ENCODE measurements at places on chromosomes 4 and X. TPM values are rescaled to one million over a fixed set of nuclear protein-coding genes. Genes with fewer than 3 reads are reported as not detected.

DNA sequence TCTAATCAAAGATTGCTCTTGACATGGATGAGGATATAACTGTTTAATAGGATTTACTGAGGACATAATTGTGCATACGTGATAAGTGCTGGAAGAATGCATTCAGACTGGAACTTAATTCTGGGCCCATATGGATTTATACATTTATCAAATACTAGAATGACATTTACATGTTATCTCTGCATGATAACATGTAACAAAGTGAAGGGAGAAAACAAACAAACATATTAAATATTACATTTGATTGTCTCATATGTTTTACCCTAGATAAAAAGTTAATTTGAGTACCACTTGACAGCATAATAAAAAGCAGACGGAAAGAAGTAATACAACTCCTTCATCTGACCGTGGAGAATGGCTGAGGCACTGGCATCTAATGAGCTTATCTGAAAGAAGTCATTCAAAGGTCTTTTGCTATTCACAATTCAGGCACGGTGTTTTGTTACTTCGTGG lies 297.8 kb downstream of the PPP3CA start:
- no peak for DNase-seq

- DNase-seq = no peak
Observed at GRCh38 chr4:76053730-76054129, 17.9 kb upstream of the CXCL11 start.

- DNase-seq = no peak
Observed at GRCh38 chrX:46169808-46170207, 375.4 kb downstream of the ZNF674 start.

DNA sequence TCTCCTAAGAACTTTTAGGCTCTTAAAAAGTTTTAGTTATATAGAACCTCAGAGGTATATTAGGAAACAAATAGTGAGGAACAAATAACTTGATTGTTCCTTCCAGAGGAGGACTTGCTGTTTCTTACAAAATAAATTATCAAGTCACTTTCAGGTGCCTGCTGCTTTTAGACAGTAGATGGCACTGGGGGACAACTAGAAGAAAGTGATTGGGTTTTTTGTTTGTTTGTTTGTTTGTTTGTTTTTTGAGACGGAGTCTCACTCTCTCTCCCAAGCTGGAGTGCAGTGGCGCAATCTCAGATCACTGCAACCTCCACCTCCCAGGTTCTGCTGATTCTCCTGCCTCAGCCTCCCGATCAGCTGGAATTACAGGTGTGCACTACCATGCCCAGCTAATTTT lies 35.4 kb upstream of the CDKL5 start:
- DNase-seq = no peak

- DNase-seq = no peak
Observed at GRCh38 chr4:120130786-120131185, 64.1 kb upstream of the MAD2L1 start.

DNA sequence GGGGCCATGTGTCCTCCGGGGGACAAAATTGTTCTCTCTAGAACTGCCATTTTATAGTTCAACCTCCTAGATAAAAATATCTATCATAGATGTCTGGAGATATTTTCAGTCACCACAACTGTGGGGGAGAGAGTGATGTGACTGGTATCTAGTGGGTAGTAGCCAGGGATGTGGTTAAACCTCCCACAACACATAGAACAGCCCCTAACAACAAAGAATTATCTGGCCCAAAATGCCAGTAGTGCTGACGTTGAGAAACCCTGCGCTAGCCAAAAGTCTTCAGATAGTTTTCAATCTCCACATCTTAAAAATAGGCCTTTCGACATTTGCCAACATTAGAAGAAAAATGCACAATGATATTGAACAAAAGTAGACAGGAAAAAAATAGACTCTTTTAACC lies 19.0 kb upstream of the SUPT20HL2 start:
- no peak for DNase-seq

- DNase-seq = no peak
Observed at GRCh38 chr4:170420255-170420693, 330.5 kb upstream of the AADAT start.

The DIPK2B gene
- polyA plus RNA-seq = 12.8 TPM

The SNX25 gene
- 9.9 TPM for polyA plus RNA-seq

DNA sequence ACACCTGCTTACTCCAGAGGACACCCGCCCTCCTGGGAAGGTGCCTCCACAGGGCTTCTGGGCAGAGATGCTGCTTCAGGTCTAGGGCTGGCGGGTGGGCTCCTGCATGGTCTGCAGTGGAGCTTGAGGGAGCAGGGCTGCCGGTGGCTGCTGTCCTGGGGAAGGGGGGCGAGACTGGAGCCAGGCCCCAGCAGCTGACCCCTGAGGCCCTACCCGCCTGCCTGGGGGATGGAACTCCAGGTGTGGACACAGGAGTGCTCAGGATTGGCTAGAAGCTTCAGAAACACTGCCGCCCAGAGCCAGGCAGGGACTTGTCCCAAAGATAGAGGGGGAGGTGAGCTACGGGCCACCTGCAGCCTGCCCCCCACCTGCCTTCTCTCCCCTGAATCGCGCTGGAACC lies 33.0 kb upstream of the ADRA2C start:
- DNase-seq = no peak

GRCh38 chr4:7719354-7720174 lies 220.1 kb downstream of the AFAP1 start:
- DNase-seq = no peak

DNA sequence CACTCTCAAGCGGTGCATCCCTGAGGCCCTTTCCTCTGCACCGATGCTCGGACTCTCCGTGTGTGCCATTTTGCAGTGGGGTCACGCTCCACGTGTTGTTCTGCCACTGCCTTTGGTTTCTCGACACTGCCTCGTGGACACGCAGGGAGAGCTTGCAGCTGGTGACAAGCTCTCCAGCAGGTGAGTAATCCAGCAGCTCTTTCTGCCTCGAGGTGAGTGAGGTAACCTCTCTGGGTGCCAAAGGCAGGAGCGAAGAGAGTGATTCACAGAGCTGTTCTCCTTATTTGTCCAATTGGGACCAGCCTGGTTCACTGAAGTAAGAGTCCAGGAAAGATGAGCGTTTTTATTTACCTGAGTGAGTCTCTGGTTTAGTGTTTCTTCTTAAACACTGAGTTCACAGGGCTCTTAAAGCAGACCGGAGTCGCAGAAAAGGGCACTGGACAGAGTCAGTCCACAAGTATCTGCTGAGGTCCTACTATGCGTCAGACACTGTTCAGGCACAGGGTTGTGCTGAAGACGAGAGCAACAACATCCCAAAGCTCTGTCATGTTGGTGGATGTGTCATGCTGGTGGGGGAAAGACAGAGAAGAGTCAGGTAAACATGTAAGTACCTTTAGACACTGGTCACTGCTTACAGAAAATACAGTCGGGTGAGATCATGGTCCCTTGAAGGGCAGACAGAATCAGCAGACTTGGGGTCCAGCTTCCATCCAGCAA lies 61.8 kb downstream of the FHDC1 start:
- no peak for DNase-seq

DNA sequence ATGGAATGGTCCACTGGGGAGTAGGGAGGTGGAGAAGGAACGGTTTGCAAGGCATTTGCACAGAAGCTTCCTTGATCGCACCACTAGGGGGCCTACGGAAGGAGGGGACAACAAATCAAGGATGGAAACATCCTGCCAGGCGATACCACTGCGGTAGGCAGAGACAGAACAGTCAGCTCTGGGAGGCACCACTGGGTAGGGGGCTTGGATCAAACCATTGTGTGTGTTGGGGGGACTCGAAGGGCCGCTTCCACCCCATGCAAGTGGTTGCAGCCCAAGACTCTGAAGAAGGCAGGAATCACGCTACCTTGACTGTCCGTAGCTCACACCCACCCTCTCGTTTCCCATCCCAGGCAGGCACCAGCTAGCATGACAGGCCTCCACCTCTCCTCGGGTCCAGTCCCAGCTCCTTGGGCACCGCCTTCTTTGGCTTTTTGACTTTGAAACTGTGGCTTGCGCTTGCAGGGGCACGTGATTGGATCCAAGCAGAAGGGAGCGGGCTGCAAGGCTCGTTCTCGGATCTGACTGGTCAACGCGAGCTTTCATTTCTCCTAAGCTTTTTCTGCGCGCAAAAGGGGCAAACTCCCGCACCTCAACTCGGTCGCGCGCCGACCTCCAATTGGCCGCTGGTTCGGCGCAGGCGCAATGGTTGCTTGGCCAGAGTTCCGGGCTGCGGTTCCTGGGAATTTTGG lies 28.4 kb downstream of the GAGE1 start:
- no peak for DNase-seq

The MAGEA9B gene
- polyA plus RNA-seq = not detected

DNA sequence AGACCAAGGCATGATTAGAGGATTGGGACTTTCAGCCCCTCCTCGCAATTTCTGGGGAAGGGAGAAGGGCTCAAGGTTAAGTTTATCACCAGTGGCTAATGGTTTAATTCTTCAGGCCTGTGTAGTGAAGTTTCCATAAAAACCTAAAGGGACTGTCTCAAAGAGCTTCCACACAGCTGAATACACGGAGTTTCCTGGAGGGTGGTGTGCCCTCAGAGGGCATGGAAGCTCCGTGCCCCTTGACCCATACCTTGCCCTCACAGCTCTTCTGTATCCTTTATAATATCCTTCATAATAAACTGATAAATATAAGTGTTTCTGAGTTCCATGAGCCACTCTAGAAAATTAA lies 66.6 kb upstream of the DDX60 start:
- DNase-seq = no peak

The ACTRT1 gene
- polyA plus RNA-seq = not detected

The SSX1 gene
- polyA plus RNA-seq = not detected

DNA sequence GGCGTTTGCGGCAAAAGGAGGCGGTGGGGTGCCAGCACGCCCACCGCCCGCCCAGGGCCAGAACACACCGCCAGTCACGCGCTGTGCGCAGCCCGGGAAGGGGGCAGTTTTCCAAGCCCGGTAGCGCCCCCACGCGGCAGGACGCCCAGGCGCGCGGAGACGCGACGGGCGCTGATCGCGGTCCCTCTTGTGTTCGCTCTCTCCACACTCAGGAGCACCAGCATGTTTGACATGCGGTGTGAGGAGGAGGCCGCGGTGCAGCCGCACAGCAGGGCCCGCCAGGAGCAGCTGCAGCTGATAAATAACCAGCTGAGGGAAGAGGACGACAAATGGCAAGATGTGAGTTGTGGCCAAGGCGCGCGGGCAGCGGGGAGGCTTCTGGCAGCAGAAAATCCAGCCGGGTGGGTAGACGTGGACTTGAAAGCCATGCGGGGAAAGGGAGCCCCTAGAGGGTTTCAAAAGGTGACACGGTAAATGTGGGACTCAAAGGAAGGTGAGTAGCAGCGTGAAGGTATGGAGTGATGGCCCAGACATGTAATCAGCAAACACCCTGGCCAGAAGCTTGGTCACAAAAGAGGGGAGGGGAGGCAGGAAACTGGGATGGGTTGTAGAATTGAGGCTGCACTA lies 104.1 kb downstream of the PHOX2B start:
- no peak for DNase-seq

GRCh38 chr4:168736860-168737805 lies 240.3 kb downstream of the PALLD start:
- DNase-seq = no peak

DNA sequence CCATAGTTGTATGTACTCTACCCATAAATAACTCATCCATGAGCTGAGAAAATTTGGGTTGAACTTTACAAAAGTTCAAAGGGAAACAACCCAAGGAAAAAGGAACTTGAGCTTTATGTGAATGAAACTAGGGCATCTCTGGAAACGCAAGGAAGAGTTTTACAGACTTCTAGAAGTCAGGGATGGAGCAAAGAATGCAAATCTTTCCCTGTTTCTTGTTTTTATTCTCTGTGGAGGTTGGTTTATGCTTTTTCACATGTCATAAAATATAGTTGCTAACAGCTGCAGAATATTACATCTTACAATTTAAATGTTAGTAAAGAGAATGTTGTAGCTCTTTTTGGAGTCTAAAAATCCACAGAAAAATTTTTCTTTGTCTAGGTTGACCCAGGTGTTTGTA lies 754.1 kb downstream of the PCDH7 start:
- no peak for DNase-seq

- no peak for DNase-seq
Observed at GRCh38 chr4:117400039-117400835, 314.9 kb upstream of the TRAM1L1 start.

GRCh38 chrX:120755066-120755846 lies 120.4 kb downstream of the CT47B1 start:
- no peak for DNase-seq

The FRMPD3 gene
- 0.95 TPM for polyA plus RNA-seq

GRCh38 chrX:111443946-111444345 lies 32.0 kb upstream of the DCX start:
- DNase-seq = no peak

The SGMS2 gene
- polyA plus RNA-seq = 13.3 TPM

DNA sequence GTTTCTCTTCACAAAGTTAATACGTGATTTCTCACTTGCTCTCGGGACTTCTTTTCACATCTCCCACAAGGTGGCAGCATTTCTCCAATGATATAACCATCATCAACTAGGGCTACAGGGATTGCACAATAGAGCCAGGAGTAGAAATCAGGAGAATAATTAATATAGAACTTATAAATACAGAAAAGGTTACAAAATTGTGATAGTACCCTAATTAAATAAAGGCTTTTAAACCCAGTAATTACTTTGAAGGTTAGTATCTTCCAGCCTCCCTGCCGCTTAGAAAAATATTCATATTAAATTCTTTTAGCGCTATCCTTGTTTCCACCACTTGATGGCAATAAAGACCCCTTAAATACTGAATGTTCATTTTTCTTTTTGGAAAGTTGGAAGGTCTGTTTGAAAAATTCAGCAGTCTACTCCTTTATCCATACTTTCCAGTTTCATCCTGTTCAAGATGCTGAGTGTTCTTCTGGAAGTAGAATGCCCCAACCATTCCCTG lies 65.8 kb downstream of the RASGEF1B start:
- peak; percentile 65 for DNase-seq

DNA sequence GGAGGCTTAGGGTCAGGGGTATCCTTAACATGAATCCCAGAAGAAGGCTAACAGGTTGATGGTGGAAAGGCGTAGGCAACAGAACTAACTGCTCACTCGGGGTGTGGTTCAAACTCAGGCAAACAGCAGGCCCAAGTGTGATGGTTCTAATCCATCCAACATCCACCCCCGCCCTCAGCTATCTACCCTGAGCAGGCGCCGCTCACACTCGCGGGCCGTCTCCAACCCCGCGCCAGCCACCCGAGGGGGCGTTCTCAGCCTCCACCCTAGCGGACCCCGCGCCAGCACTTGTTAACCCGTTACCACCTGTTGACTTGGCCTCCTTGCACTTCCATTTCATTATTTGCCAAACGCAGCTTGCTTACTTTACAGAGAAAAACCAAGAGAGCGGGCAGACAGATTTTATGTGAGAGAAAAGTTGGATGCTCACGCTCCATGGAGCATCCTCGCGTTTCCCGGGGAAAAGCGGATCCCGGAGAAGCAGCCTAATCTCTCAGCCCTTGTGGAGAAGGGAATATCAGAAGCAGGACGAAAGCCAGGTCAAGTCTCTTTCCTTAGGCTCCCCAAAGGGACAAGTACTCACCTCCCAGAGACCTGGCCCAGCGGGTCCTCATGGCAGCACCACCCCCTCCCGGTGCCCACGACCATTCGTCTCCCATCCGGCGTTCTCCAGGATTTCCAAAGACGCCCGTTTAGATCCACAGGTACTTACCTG lies 773 bp downstream of the SNCA start:
- no peak for DNase-seq

The HTR2C gene
- 0.01 TPM for polyA plus RNA-seq

The TKTL2 gene
- not detected for polyA plus RNA-seq

- DNase-seq = no peak
Observed at GRCh38 chr4:183591301-183591700, 67.7 kb downstream of the RWDD4 start.

The RRAGB gene
- polyA plus RNA-seq = 26.2 TPM
